Keratinocyte (primary cell): ENCODE measurements at places on chromosomes 16 and 17.

DNA sequence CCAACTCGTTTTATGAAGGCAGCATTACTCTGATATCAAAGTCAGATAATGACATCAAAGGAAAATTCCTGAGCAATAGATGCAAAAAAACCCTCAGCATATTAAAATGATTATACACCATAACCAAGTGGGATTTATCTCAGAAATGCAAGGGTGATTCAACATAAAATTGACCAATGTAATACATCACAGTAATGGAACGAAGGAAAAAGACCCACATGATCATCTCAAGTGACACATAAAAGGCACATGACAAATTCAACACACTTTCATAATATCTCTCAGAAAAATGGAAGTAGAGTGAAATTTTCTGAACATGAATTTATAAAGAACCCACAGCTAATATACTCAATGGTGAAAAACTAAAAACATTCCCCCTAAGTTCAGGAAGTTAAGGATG lies 118.8 kb downstream of the ITFG1 start:
- DNase-seq: no peak

- no peak for DNase-seq
Observed at GRCh38 chr17:3892095-3892998, 506 bp downstream of the CAMKK1 start.

- DNase-seq: no peak
Observed at GRCh38 chr16:66843191-66843590, 1.0 kb upstream of the CA7 start.

DNA sequence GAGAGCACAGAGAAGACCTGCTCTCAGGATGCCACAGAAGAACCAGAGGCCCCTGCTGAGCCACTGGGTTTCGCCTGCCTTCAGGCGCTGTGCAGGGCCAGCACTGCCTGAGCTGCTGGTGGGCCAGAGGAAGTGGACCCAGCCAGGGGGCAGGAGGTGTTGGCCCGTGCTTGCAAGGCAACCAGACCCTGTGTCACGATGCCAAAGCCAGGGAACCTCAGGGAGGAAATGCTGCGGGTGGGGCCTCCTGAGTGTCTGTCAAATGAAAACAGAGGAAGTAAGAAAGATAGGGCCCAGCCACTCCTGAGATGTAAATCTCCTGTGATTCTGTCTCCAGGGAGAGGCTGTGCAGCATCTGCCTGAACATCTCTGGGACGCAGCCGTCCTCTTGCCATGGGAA lies 58.1 kb upstream of the ADORA2B start:
- DNase-seq: no peak

DNA sequence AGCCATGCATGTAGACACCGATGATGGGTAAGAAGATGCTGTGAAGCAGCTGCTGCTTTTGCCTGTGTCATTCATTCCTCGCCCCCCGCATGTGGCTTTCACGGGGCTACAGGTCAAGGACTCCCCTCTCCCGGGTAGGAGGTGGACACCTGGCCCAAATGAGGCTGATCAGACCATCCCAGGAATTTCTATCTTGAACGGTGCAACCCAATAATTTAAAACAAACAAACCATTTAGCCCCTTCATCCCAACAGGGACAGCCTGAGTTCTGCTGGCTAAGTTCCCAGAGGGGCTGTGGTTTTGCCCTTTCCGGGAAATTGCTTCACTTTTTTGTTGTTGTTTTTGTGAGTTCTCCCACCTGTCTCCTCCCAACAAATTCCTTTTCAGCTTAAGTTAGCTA lies 137.7 kb upstream of the CDH5 start:
- DNase-seq: no peak

DNA sequence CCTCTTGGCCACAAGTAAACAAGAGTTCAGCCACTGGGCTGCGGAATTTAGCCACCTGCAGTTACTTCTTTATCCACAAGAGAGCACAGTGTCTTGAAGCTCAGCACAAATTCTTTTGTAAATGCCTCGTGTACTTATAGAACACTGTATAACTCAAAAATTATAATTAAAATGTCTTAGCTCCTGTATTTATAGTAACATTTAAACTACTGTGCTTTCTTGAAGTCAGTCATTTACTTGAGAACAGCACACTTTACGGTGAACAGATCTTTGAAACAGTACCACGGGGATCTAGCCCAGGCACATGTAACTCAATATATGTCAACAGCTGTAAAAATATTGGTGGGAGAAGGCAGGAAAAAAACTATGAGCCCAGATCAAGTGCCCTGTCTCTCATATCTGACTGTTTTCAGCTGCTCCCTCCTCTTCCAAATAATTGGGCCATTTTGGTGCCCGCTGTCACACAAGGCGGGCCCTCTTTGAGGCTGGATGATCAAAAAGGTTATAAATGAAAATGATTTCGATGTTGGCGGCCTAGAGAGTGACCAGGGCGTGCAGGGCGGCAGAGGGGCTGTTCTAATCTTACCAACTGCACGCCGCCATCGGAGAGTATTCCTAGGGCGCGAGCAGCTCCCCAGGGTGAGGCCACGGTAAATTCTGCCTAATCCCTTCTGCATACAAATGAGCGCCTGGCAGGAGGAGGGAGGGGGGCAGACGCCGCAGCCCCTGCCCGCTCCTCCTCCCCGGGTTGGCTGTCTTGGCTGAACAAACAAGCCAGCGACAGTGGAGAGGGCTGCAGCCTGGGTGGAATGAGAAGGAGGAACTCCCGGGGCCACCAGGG lies 183.2 kb downstream of the C16orf78 start:
- DNase-seq: no peak

DNA sequence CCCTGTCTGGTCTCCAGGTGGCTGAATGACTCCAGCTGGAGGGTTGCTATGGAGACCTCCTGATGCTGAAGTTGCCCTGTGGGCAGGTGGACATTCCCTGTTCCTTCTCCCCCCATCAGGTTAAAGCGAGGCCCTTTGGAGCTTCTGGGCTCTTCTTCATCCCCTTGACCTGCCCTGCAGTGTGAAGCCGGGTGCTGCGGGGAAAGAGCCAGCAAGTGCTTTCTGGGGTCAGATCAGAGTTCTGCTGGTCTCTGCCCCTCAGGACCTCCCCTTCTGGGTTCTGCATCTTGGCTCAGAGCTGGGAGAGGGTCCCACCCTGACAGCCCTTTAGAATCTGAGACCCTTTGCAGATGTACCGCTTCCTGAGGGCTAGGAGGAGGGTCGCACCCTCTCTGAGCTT lies 25.1 kb downstream of the NKD1 start:
- no peak for DNase-seq

DNA sequence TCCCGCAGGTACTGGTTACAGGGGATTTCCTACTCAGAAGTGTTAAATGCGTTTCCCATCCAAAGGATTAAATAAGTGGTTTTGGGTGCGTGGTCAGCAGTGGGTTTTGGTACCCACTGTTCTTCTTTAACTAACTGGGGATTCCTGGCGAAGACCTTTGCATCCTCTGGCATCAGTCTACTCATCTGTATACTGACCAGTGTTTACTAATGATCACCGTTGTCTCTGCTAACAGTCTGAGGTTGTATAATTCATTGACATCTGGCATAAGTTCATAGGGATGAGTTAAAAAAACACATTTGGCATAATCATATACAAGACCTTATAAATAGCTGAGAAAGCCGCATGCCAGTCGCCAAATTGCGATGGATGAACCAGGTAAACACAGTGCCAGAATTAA lies 339.1 kb downstream of the PMP22 start:
- no peak for DNase-seq

DNA sequence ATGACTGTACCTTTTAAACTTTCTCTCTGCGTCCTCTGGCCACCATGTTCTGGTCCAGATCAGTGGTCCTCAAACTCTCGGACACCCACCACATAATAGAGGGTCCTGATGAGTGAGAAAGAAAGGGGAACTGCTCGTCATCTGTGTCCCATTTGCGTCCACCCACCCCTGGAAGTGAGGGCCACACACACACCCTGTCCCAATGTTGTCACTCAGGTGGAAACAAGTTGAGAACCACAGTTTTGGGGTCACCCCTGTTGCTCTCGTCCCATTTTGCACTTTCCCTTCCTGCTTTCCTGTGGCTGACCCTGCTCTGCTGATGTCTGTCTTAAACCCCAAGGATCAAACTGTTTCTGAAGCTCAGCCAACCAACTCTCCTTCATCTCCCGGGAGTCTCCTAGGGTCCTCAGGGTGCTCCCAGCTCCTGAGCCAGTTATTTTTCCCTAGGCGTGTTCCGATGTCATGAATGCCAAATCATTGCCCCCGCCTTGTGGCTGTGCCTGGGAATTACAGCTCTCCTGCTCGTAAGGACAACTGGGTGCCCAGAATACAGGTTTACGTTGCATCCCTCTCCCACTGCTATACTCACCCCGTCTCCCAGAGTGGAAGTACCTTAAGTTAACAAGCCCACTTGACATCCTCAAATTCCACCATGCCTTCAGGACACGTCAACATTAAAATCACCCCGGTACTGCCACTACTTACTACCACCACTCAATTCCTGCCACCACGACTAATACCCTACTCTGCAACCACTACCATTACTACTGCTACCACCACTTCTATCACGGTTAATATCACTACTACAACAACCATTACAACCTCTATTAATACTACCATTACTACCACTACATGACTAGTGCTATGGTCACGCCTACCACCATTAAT lies 26.0 kb upstream of the HNF1B start:
- DNase-seq: no peak

GRCh38 chr16:55280587-55280986 lies 43.4 kb upstream of the IRX6 start:
- no peak for DNase-seq

- no peak for DNase-seq
Observed at GRCh38 chr16:726188-726437, 130 bp downstream of the CCDC78 start.

DNA sequence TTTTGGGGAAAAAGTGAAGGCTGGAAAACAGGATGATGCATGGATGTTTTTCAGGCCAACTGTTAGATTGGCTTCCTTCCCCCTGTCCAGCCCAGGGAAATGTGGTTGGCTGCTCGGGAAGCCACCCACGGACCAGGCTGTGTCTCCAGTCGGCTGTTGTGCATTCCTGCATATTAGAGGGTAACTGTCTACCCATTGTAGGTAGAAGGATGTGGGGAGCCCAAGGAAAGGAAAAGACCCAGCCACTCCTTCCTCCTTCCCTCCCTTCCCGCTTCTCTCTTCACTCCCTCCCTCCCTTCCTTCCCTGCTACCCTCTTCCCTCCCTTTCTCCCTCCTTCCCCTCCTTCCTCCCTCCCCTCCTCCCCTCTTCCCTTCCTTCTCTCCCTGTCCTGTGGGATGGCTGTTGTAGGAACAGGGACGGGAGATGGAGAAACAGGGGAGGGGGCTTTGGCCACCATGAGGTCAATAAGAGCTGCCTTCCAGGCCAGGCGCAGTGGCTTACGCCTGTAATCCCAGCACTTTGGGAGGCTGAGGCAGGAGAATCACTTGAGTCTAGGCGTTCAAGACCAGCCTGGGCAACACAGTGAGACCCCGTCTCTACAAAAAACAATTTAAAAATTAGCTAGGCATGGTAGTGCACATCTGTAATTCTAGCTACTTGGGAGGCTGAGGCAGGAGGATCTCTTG lies 16.9 kb downstream of the SYT17 start:
- no peak for DNase-seq

- DNase-seq: no peak
Observed at GRCh38 chr16:74252329-74252728, 44.3 kb upstream of the PSMD7 start.

- DNase-seq: no peak
Observed at GRCh38 chr17:74008196-74008595, 195.3 kb upstream of the RPL38 start.

GRCh38 chr17:37521821-37522220 lies 32.1 kb downstream of the DUSP14 start:
- no peak for DNase-seq

- DNase-seq: no peak
Observed at GRCh38 chr16:72236866-72237265, 64.9 kb upstream of the PMFBP1 start.

- no peak for DNase-seq
Observed at GRCh38 chr16:81888520-81889394, 109.7 kb downstream of the PLCG2 start.

DNA sequence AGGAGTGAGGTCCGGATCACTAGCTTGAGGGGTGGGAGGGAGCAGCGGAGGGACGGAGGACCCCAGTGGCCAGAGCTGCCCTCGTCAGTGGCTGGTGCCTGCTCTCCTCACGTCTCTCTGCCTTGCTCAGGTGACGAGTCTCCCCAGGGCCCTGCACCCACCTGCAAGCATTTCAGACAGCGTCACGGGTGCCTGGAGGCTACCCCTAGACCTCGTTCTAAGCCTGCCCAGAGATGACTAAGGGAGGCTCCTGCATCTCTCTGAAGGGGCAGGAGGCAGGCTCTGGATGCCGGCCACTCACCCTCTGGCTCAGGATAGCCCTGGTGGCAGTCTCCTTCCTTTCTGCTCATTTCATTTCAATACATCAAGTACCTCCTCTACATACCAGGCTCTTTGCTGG lies 68.8 kb downstream of the MRC2 start:
- DNase-seq: no peak

DNA sequence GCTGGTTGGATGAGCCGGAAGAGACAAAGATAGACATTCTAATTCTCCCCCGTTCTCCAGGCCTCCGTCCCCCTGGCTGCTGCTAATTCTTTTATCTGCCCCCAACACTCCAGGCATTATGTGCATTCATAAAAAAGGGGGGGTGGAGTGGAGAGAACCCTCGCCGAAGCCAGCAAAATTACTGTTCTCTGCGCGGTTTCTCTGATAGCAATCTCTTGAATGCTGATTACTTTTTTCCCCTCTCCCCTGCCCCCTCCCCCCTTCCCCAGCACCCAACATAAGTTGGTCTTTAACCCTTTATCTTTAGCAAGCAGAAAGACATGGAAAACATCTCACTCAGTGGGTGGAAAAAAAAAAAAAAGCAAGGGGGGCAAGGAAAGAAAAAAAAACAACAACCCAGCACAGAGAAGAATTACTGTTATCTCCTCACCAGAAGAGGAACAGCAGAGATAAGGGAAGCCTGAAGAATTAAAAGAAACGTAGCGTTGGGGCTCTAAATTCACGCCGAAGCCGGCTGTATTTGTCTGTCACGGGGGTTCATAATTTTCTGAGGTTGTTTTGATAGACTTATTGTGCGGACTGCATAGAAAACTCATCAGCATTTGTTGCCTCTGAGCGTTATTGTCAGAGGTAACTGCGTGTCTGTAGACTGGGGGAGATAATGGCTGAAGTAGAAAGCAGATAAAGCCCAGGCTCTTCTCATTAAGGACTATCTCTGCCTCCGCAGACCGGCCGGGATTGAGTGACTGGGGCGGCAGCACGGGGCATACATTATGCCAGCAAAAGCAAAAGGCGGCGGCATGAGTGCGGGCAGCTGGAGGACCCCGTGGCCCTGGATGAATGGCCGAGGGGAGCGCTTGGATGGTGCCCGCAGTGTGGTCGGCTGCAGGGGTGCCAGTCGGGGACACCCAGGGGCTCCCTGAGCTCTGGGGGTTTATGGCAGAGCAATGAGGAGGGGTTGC lies 126.9 kb downstream of the MRM1 start:
- no peak for DNase-seq

- DNase-seq: no peak
Observed at GRCh38 chr16:19291475-19291874, 5.9 kb downstream of the CLEC19A start.

- no peak for DNase-seq
Observed at GRCh38 chr17:50681263-50682200, 26.2 kb downstream of the ANKRD40 start.

DNA sequence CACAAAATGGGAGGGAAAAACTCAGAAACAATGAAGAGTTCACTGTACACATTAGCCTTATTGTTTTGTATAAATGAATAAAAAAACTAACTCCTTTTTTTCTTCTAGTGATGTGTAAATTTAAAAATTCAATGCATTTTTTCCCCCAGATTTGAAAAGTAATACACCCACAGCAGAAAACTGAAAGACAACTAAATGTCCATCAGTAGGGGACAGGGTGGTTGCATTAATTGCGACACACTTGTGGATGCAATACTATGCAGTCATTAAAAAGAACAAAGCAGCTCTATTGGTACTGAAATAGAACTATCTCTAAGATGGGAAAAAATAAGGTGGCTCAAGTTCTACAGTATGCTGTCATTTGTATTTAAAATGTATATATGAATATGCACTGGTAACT lies 13.7 kb upstream of the WIPI1 start:
- DNase-seq: no peak
